ENCODE measurements at places on chromosomes 3 and 15.

DNA sequence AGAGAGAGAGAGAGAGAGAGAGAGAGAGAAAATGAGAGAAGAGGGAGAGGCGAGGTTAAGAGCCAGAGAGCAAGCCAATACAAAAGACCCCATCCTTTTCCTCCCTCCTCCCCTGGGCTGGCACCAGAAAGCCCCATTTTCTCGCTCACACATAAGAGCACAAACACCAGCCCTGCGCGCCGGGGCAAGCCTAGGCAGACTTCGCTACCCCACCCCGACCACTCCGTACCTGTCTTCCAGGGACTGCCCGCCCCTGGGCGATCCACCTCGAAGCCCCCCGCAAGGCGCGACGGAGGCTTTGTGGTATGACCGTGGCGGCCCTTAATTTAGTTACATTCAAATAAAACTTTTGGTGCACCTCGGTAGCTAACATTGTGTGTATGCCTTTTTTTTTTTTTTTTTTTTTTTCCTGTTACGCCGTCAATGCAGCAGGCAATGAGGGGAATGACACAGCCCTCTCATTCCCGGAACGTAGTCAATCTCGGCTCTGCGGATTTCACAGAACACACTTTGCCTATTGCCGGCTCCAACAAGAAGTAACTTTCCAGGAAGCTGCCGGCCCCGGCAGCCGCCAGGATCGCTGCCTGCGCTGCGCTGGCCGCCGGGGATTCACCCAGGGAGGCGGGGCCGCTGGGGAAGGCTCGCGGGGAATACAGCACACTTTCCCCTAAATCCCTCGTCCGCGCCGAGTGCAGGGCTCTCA lies 7.7 kb downstream of the BCL6 start:
- DNase-seq = no peak

- DNase-seq = peak; percentile 10
Observed at GRCh38 chr3:54870423-54870822, 57.4 kb downstream of the LRTM1 start.

DNA sequence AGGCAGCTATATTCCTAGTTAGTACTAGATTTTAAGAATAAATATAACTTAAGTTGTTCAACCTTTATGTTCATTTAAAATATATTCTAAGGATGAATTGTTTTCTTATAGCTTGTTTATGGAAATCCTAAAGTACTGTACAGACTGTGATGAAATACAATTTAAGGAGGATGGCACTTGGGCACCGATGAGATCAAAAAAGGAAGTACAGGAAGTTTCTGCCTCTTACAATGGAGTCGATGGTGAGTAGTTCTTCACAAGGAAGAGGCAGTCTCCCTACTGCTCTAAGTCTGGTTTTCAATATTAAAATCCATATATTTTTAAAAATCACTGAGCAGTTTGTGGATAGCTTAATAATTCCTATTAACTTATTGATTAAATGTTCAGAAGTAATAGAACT lies 29.6 kb downstream of the CALML4 start:
- DNase-seq = no peak

DNA sequence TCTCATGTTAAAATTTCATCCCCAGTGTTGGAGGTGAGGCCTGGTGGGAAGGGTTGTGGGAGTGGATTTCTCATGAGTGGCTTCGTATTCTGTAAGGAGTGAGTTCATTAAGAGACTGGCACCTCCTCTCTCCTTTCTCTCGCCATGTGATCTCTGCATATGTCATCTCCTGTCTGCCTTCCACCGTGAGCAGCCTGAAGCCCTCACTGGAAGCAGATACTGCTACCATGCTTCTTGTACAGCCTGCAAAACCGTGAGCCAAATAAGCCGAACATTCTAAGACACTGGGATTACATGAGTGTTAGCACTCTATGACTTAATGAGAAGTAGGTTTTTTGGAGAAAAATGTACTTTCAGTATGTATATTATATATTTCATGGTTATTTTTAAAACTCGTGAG lies 6.8 kb upstream of the GABPB1 start:
- DNase-seq = no peak

DNA sequence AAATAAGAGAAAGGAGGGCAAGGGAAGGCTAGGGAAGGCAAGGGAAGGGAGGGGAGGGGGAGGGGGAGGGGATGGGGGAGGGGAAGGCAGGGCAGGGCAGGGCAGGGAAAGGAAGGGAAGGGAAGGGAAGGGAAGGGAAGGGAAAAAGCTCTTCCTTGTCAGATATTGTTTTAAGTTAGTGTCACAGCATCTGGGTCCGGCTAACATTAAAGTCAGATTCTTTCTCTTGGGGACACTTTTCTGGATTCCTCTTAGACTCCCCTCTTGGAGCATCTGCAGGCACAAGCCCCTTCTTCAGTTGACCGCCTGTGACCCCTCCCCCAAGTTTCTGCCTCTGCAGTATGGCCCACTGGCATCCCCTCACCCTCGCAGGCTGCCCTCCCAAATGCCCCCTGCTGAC lies 26.0 kb downstream of the BFSP2 start:
- DNase-seq = no peak

Measured in GM20000 (cell line).